ENCODE measurements at places on chromosomes 4 and X.

DNA sequence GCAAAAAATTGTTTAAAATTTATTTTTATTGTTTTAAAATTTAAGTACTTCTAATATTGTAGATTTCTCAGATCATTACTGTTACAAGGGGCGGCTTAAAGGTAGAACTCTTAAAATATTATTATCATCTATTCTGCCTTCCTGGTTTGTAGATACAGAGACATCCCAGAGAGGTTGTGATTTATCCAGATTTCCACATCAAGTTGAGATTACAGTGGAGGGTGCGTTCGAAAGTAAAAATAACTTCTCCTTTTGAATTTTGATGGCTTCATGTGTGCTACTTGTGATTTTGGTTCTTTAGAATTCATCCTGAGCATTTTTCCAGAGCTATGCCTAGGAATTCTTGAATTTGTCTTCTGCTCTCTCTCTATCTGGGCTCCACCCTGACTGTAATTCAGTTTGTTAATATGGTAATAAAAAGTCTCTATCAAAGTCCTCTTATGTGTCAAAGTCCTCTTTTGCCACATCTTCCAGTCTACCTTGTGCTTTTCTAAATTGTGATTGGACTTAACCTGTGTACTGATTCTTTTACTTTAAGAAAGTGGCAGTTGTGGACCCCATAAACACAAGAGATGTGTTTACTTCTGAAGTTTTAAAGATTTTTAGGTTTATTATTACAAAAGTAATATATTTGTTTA, 37.2 kb downstream of the CLCN3 start:
- no peak for DNase-seq

DNA sequence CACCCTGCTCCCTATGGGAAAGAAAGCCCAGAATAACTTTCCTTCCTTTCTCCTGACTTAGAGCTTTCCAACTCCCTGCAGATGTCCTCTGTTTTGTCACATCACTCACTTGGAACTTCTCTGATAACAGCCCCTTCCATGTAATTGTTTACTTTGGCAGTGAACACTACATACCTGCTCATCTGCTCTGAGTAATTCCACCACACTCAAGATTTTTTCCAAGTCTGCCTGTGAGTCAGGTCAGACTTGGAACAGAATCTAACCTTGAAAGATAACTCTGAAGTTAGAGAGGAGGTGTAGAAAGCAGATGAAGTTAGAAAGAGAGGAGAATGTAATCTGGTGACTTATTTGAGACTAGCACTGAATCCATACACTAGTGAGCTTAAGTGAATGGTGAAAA, 7.4 kb downstream of the MAGEB10 start:
- no peak for DNase-seq

- DNase-seq: no peak
Observed at GRCh38 chr4:155887847-155888570, 15.5 kb upstream of the TDO2 start.

GRCh38 chr4:145565328-145565727, 53.9 kb upstream of the MMAA start:
- DNase-seq: no peak

DNA sequence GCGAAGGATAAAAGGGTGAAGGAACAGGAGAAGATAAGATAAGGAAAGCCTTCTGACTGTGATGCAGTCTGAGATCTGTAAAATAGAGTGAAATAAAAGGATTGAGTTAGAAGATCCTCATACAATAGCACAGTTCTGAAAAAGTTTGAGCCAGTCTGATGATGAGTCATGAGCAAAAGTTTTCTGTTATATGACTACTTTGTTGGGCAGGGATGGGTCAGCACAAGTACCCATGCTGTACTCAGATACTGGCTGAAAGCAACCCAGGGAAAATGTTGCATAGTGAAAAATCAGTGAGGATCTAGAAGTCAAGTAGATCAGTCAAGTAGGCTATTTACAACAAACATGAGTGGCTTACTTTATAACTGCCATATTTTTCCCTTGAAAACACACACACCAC, 253.5 kb downstream of the PCDH10 start:
- no peak for DNase-seq

GRCh38 chrX:46628460-46629371, 55.2 kb downstream of the CHST7 start:
- DNase-seq: peak; percentile 30

DNA sequence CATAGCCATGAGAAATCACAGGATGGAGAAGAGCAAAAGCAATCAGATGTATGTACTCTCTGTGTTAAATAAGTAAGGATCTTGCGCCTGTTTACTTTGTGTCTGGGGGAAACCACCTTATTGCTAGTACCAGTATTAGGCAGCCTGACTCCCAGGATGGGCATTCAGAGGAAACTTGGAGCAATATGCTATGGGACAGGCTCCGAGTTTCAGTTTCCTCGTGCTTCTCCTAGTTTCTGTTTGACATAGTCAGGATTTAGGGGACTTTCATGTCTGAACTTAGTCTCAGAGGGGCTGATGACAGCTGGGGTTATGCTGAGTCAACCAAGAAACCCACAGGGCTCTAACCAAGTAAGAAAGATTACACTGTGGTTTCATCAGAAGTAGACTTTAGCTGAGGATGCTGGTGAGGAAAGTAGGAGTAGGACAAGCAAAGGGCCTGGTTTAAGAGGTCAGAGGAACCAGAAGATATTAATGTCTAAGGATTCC, 13.5 kb downstream of the NSUN7 start:
- no peak for DNase-seq

GRCh38 chr4:173211838-173212237, 43.2 kb downstream of the GALNT7 start:
- DNase-seq: no peak

- no peak for DNase-seq
Observed at GRCh38 chr4:52869656-52870055, 7.5 kb downstream of the RASL11B start.

- DNase-seq: no peak
Observed at GRCh38 chr4:10353110-10353509, 104.1 kb downstream of the ZNF518B start.

DNA sequence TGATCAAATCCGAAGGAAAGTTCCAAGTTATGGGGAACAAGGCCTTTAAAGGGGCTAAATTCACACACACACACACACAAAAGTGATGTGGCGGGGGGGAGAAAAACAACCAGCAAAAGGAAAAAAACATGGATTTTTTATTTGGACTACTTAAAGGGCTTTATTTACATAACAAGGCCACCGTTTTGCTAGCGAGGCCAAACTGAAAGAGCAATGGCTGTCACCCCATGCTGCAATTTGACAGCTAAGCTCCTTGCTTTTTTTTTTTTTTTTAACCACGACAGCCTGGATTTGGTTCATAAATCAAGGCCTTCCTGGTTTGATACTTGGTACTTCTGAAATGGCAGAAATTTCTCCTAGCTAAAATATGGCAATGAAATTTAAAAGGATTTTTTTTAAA, 99.6 kb upstream of the PTCHD1 start:
- DNase-seq: no peak

DNA sequence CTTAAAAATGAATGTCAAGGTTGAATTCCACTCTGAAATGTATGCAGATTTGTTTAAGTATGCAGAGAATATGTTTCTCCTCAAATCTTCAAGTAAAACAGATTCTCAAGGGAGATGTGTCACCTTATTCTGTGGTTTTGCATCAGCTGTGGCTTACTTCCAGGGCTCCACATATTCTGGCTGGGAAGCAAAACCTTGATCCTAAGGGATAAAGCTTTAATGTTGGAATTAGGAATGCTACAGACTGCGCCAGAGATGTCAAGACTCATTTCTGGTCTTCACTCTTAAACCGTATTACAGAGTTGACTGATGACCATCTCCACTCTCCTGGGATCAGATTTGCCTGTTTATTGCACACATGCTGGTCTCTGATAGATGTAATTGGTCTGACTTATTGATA, 143.9 kb upstream of the DIPK2B start:
- no peak for DNase-seq

- DNase-seq: no peak
Observed at GRCh38 chr4:76800902-76801301, 97.0 kb downstream of the SOWAHB start.

- no peak for DNase-seq
Observed at GRCh38 chr4:48958582-48958981, 27.5 kb upstream of the CWH43 start.

DNA sequence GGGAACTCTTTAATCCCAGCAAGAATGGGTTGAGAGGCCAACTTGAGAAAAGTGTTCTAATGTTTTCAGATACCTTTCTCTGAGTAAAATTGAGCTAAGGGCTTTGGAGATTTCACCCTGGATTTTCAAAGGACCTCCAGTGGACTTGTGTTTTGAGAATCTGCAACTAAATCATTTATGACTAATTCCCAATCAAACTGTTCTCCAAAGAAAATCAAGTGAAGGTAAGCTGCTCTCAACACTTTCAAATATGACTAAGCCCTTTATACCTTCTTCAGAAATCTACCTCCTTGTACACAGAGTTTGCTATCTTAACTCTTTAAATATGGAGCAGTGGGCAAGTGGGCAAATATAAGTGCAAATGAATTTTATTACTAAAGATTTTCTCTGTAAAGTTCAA, 392.9 kb downstream of the PDGFC start:
- DNase-seq: no peak

- no peak for DNase-seq
Observed at GRCh38 chr4:70564033-70564432, 28.0 kb upstream of the AMBN start.

DNA sequence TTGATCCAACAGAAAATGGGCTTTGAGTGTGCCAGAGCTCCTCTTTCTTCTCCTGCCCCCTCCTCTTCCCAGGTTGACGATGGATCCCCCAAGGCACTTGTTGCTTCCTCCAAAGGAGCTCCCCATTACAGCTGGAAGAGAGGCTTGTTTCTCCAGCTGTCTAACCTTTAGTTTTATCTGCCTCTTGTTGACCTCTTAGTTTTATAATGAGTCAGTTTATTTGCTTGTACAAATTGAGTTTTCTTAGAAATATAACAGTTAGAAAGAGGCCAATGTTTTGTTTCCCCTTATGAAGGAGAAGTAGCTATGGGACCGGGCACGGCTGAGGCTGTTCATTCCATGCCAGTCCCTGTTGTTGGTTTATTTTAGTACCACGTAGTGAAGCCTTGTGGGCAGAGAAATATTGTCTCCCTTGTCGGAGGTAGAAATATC, 158.2 kb downstream of the SPRY1 start:
- no peak for DNase-seq

DNA sequence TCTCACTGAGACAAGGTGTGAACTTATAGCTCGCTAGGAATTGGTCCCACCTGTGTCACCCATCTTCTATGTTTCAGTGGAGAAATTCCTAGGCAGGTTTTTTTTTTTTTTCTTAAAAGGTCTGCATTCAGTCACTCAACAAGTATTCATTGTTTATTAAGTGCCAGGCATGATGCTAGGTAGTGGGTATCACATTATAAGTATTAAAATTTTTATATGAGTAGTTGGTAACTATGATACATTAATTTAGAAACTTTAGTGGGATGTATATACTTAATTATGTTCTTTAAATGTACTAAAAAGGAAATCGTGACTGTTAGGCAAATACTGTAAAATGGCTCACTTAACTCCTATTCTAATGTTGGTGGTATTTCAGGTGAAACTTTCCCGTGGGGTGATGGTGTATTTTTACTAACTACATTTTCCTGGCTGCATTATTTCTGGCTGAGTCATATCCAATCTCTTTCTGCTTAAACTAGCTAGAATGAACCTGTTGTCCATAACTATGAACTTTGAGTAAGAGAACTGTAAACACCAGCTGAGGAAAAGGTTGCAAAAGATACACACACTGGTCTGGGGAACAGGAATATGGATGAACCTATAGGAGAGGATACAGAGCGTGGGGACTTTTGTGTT, 49.3 kb upstream of the MED14 start:
- no peak for DNase-seq

DNA sequence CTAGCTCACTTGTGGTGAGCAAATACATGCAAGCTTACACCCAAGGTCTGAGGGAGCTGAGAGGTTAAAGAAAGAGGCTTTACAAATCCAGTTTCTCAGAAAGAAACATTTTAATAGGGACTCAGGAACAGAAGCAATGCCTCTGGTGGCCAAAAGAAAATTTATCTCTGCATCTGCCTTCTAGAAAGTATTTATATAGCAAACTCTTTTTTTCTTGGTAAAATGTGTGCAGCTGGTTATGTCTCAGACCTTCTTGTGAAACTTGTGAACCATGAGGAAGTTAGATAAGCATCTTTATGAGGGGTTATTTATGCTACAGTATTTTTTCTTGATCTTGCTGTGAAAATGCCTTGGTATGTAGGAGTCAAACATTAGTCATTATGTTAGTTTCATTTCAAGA, 48.5 kb upstream of the CYSLTR1 start:
- DNase-seq: no peak

DNA sequence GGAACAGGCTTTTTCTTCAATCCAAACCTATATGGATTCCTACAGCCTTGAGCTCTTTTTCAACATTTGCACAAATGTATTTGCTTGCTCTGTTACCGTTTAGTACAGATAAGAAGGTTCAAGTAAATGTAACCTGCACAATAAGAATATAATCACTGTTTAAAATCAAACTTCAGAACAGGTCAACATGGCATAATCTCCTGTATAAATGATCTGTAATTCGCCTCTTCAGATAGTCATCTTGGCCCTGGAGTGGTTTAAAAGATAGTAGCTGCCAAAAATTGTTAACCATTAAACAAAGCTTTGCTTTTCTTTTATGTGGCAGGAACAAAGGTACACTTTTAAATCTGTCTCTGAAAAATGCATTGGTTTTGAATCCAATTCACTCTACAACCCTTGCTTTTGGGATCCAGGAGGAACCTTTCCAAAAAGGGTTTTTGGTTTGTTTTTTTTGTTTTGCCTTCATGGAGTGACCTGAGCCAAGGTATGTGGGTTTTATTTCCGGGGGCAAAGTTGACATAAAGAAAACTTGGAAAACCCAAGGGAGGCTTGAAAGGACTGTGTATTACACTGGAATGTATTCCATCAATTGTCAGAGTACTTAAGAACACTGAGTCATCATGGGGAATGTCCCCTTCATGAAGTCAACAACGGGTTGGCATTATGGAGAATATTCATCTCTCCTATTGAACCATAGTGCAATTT, 210.4 kb upstream of the HCCS start:
- DNase-seq: no peak

- no peak for DNase-seq
Observed at GRCh38 chr4:143402776-143403552, 66.3 kb downstream of the GAB1 start.

- no peak for DNase-seq
Observed at GRCh38 chr4:173008436-173008835, 160.2 kb upstream of the GALNT7 start.

DNA sequence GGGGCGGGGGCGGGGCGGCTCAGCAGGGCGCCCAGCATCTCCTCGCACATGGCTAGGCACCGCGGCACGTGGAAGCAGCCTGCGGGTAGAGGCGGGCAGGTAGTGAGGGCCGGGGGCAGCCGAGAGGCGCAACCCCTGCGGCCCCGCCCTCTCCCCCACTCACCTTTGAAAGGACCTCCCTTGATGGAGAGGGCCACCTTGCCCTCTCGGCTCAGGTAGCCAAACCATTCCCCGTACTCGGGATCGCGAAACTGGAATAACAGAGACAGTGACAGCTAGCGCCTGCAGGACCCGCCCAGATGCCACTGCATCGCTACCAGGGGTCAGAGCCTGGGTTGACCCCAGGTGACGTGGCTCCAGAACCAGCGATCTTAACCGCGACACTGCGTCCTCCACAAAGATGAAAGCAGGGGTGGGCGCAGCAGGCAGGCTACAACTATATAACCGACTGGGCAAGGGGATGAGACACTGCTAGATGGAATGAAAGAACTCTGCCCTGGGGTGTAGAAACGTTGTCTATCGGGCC, 552 bp upstream of the NAA10 start:
- no peak for DNase-seq

GRCh38 chrX:39158801-39159657, 357.8 kb downstream of the MID1IP1 start:
- DNase-seq: no peak

Data from T-helper 1 cell (primary cell).